Panc1 (cell line): ENCODE measurements at places on chromosomes 2 and 18. TPM values are rescaled to one million over a fixed set of nuclear protein-coding genes. Genes with fewer than 3 reads are reported as not detected.

The SIX3 gene
- total RNA-seq = 0.21 TPM

The GALR1 gene
- not detected for total RNA-seq

The RAD51AP2 gene
- not detected for total RNA-seq

The IL36A gene
- not detected for total RNA-seq

The TGFA gene
- 1.7 TPM for total RNA-seq

The SLC19A3 gene
- 0.28 TPM for total RNA-seq

The IL1R2 gene
- 0.15 TPM for total RNA-seq

The LRRTM4 gene
- total RNA-seq = 0.23 TPM

The ACMSD gene
- total RNA-seq = not detected

- no peak for DNase-seq
Observed at GRCh38 chr2:239096676-239097427, 249.0 kb downstream of the TWIST2 start.

DNA sequence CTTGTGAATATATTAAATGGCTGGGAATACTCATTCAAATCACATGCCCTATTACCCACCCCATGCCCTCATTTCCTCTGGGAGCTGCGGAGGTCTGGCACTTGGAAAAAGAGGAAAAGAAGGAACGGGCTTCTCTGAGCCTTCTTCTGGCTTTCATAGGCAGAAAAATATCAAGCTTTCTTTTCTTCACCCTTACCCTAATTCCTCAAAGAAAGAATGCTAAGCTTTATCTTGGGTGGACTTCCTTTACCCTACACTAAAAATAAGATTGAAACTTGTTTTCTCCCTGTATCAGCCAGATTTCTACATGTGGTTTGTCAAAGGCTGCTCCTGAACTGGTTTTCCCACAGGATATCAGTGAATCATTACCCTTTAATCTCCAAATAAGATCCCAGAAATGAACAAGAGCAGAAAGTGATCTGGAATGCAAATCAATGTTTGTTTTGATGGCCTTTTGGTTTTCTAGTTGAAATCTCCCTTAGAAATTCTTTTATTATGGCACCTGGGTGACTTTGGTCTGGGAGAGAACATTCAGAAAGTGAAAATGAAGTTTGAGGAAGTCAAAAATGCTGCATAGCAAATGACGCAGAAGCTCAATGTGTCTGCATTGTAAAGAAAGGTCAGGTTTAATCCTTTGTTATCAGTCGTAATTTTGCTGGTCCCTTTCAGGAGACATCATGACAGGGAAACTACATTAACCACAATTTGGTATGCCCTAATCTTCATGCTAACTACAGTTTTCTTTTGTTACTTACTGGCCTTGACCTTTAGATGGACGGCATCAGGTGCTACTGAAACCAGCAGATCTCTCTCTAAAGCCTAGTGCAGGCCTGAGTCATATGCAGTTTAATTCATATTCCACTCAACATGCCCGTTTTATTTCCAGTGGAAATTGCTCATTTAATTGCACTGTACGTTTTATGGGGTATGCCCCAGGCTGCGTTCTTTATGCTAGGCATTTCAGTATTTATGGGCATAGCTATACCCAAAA lies 46.6 kb upstream of the HNRNPA3 start:
- DNase-seq = no peak

DNA sequence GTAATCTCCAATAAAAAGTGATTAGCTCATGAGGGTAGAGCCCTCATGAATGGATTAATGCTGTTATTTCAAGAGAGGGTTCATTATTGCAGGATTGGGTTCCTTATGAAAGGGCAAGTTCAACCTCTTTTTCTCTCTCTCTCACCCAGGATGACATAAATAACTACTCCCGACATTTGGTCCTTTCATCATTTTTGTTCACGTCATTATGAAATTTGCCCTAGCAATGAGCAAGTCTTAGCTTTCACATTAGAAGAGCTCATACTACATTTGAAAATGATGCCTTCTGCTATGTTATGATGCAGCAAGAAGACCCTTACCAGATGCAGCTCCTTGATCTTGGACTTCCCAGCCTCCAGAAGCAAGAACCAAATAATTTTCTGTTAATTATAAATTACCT lies 152.5 kb downstream of the ICOS start:
- DNase-seq = no peak

GRCh38 chr2:64785245-64785644 lies 131.5 kb upstream of the SERTAD2 start:
- no peak for DNase-seq

- DNase-seq = no peak
Observed at GRCh38 chr18:56393870-56394269, 244.5 kb downstream of the TXNL1 start.

DNA sequence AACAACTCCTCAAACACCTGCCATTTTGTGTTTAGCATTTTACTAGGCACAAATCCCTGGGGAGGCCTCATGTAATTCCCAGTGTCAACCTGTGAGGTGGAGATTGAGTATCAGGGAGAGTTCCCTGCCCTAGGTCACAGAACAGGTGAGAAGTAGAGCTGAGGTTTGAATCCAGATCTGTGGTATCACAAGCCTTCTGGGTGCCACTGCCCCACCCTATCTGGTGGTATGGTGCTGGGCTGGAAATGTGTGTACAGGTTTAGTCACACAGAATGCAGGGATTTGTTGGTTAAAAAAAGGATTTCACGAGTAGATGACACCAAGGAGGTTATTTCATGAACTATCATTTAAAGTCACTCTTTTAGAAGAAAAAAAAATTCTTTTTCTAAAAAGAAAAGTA lies 35.7 kb upstream of the PKDCC start:
- DNase-seq = no peak

DNA sequence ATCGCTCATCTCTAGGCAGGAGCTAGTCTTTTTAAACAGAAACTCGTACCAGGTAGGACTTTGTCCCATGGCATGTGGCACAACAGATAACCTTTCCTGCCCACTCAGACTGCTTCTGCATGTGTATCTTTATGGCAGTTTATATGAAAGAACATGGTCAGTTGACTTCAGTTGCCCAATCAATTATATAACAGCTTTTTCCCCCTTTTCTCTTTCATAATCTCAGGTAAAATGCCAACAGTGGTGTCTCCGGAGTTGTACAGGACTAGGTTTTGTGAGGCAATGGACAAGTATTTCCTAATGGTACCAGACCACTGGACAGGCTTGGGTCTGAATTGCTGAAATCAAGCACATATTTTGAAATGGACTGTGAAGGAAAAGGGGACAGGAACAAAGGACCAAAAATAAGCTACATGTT lies 51.6 kb upstream of the PTH2R start:
- DNase-seq = no peak

GRCh38 chr18:24811950-24812681 lies 351.7 kb downstream of the HRH4 start:
- no peak for DNase-seq

DNA sequence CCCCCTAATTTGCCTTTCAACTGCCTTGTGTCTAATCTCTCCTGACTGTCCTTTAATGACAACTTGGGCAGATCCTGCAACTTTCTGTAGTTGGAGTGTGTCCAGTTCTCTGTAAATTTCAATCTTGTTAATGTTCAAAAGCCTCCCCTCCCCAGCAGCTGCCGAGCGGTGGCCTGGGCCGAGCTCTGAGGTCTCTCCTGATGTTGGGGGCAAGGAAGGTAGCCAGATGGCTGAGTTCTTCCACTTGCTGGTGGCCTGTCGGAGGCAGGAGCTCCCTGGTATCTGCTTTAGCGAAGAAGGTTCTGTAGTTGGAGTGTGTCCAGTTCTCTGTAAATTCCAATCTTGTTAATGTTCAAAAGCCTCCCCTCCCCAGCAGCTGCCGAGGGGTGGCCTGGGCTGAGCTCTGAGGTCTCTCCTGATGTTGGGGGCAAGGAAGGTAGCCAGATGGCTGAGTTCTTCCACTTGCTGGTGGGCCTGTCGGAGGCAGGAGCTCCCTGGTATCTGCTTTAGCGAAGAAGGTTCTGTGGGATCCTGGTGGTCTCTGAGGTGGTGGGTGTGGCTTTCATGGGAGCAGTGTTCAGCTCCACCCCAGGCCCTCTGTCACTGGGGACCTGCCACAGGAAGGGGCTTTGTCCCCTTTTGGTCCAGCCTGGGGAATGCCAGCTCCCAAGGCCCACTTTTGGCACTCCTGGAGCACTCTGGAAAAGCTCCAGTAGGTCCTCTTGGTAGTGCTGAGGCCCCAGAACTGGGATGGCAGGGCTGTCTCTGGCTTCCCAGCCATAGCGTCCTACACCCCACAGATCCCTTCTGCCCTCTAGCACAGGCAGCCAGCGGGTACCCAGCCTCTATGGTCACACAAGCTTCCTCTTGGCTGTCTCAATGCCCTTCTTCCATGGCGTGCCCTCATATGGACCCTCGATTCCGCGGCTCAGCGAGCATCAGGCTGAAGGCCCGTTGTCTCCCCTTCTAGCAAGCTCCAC lies 211.9 kb downstream of the ALPK2 start:
- no peak for DNase-seq

GRCh38 chr2:212811921-212812320 lies 273.3 kb upstream of the ERBB4 start:
- DNase-seq = no peak

DNA sequence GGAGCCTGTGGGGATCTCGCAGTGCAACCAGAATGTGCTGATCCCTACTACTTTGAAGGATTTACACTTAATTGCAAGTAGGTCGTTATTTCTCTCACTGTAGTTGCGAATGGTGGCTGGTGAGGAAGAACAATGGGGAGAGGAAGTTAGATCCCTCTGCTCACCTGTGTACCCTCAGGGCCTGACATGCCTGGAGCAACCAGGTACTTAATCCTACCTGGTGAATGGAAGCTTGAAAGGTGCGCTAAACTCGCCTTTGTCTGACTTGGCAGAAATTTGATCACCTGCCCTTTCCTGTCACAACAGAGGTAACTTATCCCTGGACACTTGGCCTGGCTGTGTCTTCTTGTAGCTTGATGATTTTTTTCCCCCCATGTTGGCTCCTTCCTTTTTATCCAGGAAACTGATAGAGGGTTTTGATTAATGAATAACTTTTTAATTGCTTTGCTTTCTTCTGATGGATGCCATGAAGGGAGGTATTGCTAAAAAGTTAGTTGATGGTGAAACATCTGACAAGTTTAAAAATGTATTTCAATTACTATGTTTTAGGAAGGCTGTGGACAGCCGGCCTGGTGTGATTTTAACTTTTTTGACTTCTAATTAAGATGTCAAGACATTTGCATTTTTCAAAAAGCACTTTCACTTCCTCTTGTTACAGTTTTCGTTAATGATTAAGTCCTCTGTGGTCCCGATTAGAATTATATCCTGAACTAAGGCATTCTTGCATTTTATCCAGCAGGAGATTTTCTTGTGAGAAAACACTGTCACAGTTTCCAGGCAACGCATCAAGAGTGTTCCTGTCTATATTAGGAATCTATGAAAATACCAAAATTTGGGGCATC lies 9.2 kb downstream of the SGPP2 start:
- DNase-seq = no peak

- DNase-seq = no peak
Observed at GRCh38 chr2:88764850-88765153, 73.3 kb downstream of the RPIA start.

GRCh38 chr2:176585791-176586190 lies 316.5 kb downstream of the MTX2 start:
- DNase-seq = no peak

- DNase-seq = no peak
Observed at GRCh38 chr18:78727057-78727739, 252.4 kb upstream of the SALL3 start.
